ENCODE measurements at places on chromosomes 4 and X.
A peak's percentile ranks its signal among the peaks of the same experiment; 100 is the strongest.

GRCh38 chr4:41613386-41613785 lies 75.4 kb downstream of the LIMCH1 start:
- ATAC-seq: no peak

DNA sequence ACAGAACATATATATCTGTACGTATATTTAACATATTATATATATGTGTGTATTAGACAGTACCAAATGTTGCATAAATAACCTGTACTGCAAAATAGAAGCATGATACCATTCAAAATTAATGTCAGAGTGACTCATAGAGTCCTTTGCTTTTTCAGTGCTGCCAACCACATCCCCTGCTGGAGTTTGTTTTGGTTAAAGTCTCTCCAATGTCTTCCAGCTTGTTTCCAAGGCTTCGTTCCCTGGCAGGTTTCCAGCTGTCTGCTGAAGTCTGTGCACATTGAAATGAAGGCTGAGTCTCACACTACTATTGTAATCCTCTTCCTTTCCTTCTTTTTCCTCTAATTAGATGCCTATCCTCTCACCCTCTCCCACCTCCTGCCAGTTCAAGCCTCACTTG lies 14.9 kb downstream of the NRK start:
- ATAC-seq: no peak

DNA sequence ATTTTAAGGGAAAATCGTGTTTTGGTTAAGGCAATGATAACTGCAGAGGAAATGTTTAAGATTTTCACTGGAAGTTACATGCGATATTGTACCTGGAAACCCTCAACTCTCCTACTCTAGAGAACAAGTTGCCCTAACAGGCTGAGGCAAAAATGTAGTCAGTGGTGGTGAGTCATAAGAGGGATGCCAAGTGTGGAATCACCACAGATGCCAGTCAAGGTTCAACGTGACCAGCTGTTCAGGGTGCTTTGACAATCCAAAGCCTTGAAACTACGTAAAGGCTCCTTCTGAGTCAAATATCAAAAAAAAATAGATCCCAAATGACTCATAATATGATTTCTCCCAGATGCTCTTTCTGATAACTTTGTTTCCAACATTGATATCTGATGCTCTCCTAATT lies 77.9 kb upstream of the AFF2 start:
- no peak for ATAC-seq

- ATAC-seq: no peak
These were observed 44.5 kb upstream of the ATXN3L start for GRCh38 chrX:13364230-13364857.

- peak; percentile 30 for ATAC-seq
These were observed 9.5 kb downstream of the RGS12 start for GRCh38 chr4:3302173-3302785.

GRCh38 chr4:1198098-1198844 lies 25.9 kb upstream of the SPON2 start:
- no peak for ATAC-seq

DNA sequence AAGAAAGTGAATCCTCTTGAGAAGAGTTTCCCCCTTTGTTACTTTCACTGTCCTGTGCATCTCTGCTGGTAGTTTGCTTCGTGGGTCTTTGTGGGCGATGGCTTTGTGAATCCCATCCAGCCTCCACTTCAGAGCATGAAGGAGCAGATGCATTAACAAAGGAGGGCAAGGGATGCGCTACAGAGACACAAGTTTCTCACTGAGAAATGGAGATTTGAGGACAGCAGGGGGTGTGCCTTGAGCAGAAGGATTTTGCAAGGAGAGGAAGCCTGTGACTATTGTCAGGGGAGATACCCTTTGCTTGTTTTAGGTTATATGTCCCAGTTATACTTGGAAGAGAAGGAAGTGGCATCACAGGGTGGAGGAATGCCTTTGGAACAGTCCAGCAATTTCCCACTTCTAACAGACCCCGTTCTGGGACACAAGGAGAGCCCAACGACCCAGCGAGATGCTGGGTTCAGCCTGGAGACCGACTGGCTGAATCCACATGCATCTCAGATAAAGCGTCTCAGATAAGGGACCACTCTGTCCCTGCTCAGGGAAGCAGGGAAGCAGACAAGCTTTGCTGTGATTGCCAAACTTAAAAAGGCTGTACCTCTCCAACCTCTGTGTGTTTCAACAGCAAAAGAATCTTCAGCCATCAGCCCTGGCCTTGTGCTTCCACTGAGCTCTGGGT lies 314.6 kb upstream of the GATB start:
- ATAC-seq: no peak
